ENCODE measurements at places on chromosomes 5 and 9. TPM values are rescaled to one million over a fixed set of nuclear protein-coding genes. Genes with fewer than 3 reads are reported as not detected.

PCDHA9 gene
- 0.34 TPM for total RNA-seq

PRDM9 gene
- total RNA-seq, result not detected

F2RL1 gene
- 16.8 TPM for total RNA-seq

DDX4 gene
- not detected for total RNA-seq

TMEFF1 gene
- total RNA-seq, result not detected

PCDHA5 gene
- 0.49 TPM for total RNA-seq

ARHGEF39 gene
- total RNA-seq, result 1.0 TPM

FUT7 gene
- total RNA-seq, result not detected

FOXD1 gene
- 1.1 TPM for total RNA-seq

SPINK7 gene
- not detected for total RNA-seq

NOP16 gene
- total RNA-seq, result 26.6 TPM

ANXA2R gene
- 4.4 TPM for total RNA-seq

ZNF879 gene
- 4.1 TPM for total RNA-seq

SLC6A3 gene
- total RNA-seq, result 0.57 TPM

FBP1 gene
- total RNA-seq, result 231 TPM

SHOC1 gene
- 0.16 TPM for total RNA-seq

DNA sequence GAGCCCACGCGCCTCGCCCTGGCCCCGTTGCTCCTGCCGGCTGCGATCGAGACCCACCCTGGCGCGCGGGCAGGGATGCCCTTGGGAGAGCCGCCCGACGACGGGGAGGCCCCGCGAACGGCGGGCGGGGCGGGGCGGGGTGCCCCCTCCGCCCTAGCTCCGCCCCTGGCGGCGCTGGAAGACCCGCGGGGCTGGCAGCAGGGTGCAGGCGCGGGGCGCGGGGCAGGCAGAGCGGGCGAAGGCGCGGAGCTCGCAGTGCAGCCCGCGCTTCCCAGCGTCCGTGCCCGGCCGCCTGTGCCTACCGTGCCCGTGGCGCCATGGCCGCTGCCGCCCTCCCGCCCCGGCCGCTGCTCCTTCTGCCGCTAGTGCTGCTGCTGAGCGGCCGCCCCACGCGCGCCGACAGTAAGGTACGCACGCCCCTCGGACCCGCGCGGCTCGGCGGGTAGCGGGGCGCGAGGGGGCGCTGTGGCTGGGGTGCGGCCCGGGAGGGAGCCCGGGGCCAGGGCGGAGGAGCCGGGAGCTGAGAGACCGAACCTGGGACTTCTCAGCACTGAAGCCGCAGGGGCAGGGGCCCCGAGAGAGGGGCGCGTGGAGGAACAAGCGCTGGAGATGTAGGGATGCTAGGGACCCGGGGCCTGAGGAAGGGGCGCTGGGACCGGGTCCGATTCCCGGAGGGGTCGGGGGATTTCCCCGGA lies at the start of gene OLFML2A:
TSS of gene OLFML2A (plus strand) at position 180 of the 695 bp plus-strand sequence. CDS start at position 318, 138 bp downstream.
- no peak for DNase-seq

- DNase-seq, result no peak
These were observed 52.3 kb upstream of the CTSL start for GRCh38 chr9:87673446-87674120.

GRCh38 chr5:115685490-115685889 lies 59.7 kb upstream of the TMED7 start:
- DNase-seq, result no peak

- no peak for DNase-seq
These were observed 266.1 kb downstream of the SMARCA2 start for GRCh38 chr9:2281031-2281802.

DNA sequence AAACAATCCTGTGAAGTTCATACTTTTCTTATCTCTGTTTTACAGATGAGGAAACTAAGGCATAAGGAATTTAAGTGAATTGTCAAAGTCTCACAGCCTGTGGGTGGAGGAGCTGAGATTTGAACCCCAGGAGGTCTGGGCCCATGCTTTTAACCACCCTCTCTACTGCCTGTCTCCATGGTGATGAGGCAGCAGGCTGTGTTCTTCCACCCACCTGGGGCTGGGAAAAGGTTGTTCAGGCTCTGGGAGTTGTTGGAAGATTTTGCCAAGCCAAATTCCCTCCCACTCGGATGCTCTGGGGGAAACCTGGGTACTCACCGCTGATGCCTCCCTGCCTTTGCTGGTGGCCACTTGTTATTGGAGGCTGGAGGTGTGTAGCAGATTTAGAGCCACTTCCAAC lies 18.3 kb upstream of the SYNPO start:
- DNase-seq, result no peak

DNA sequence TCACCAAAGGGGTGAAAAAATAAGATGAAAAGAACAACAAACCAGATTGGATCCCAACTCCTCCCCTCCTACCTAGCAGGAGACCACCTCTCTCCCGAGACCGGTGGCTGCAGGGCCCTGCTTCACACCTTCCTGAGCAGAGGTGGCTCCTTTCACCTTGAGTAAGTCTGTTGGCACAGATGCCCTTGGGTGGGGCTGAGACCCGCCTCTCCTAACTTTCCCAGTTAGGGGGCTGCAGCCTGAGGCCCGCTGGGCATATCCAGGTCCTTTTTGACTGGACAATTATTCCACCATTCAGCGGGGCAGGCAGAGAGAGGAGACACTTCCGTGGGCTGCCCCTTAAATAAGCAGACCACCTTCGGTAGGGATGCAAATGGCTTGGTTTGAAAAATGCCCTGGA lies 1.3 kb downstream of the SLC25A48 start:
- peak; percentile 33 for DNase-seq

- DNase-seq, result no peak
These were observed 76.2 kb upstream of the ANKRD55 start for GRCh38 chr5:56309262-56309826.

GRCh38 chr5:35248843-35249780 lies 18.8 kb upstream of the PRLR start:
- no peak for DNase-seq

- no peak for DNase-seq
These were observed 22.7 kb downstream of the AGXT2 start for GRCh38 chr5:35024911-35025510.

DNA sequence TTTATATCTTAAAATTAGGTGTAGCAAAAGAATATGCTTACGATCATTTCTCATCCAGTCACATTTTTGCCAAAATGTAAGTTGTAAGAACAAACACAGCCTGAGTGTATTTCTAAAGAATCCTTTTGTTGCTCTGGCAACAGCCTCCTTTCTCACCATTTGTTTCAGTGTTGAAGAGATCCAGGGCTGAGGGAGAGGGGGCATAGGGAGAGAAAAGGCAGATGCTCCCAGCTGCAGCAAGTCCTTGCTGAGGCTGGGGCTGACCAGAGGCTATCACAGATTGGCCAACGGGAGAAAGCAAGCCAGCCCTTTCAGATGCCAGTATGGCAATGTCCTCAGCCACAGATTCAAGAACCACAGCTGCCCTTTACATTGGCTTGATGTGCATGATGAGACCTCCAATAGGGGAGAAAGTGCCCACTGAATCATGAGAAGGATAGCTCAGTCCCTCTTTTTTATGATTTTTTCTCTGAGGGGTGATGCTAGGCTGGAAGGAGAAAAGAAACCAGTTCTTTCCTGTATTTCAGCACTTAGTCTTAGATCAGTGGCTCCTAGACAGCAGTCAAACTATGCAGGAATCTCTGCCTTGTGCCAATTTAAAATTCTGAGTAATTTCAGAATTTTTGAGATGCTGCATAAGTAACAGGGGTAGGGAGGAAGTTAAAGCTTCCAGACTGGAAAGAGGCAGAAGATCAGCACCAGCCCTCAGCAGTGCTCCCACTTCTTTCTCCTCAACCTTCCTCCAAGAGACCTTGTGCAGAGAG lies 142.1 kb downstream of the LHFPL2 start:
- DNase-seq, result no peak

GRCh38 chr5:56105511-56106291 lies 110.9 kb upstream of the IL6ST start:
- no peak for DNase-seq

DNA sequence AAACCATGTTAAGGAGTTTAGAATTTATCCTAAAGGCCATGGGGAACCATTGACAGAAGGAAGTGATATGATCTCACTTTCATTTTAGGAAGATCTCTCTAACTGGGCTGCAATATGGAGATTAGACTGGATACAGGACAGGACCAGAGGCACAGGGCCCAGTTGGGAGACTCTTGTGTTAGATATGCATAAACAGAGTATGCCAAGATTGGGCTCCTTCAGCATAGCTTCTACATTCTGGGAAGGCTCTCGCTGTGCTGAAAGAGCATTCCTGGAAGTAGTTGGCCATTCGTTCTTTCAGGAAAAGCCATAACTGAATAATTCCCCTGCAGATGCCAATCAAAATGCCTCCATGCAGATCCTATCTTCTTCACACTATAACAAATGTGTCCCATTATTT lies 204.5 kb downstream of the CWC27 start:
- DNase-seq, result no peak

GRCh38 chr5:176817841-176818377 lies 7.5 kb downstream of the UNC5A start:
- DNase-seq, result no peak

GRCh38 chr5:173720953-173721600 lies 104.6 kb upstream of the BOD1 start:
- DNase-seq, result no peak

GRCh38 chr9:112308588-112308987 lies 24.8 kb downstream of the PTBP3 start:
- no peak for DNase-seq

DNA sequence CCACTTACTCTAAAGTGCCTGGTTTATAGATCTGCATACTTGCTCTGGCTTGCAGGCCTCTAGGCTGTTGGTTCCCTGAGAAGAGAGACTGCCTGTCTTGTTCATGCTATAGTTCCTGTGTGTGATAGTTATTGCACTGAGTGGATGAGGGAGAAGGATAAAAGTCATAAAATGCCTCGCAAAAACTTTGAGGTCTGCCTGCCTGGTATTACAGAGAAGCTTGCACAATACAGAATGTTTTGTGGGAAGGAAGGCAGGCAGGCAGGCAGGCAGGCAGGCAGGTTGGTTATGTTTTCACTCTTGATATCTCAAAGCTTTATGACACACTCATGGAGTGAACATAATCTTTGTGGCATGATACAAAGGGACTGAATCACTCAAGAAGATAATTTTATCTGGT lies 287.1 kb downstream of the SLIT3 start:
- DNase-seq, result no peak

DNA sequence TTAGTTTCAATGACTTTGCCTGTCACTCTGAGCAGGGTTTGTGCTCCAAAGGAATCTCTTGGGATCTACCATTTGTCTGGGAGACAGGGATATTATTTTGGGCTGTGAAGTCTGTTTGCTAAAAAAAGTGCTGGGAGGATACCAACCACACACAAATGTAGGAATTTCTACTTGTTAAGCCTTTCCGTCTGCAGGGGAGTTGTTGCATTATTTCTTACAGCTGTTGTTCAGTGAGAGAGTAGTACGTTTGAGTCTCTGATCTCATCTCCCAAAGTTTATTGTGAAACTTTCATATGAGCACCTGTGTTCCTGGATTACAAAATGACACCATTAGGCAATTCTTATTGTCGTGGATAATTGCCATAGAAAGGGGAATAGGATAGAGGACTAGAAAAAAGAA lies 78.3 kb upstream of the SEMA6A start:
- no peak for DNase-seq

- DNase-seq, result no peak
These were observed 657.9 kb upstream of the ST8SIA4 start for GRCh38 chr5:101561018-101561417.

- no peak for DNase-seq
These were observed 592 bp downstream of the TUBB4B start for GRCh38 chr9:137241490-137242268.

DNA sequence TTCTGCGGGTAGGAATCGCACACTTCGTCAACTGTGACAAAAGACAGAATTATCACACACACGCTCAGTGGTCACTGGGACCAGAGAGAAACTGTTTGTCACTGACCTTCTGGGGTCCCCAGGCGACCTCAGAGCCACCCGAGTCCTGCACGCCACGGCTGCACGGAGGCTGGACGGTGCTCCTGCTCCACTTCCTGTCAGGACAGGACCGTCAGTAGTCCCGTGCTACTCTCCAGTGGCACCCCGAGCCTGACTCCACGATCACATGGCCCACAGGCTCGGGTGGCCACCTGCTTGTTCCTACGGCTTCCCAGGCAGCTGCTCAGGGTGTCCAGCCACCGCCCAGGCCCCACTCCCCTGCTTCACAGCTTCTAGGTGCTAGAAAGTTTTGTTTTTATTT lies 17.9 kb downstream of the MRNIP start:
- no peak for DNase-seq

- DNase-seq, result no peak
These were observed 197.0 kb downstream of the DRD1 start for GRCh38 chr5:175246889-175247520.

DNA sequence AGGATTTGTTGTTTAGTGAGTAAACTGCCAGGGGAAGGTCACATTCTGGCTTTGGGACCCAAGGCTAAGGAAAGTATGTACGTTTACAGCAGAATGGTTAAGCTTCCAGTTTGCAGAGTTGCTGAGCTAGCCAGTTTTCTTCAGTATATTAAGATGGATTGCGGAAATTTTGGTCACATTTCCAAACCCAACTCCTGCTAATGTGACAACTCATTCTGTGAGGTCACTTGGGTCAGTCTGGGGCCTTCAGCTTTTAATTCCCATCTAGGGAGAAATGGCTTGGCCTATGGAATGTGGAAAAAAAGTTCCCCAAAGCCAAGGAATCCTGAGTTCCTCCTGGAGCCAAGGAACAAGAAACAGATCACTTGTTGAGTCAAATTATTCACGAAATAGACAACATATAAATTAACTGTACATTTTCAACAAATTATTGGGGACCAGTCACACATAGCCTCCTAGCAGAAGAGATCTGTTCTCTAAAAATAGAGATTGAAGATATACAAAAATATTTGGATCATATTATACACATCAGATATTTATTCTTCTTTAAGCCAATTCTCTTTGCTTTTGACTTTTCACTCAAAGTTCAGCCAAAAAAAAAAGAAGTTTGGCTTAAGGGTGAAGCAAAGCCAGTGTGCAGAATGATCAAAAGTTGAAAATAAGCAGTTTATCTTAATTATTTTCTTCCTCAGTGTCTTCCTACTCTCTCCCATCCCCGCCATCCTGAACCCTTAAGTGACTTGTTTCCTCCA lies 8.8 kb downstream of the KCNV2 start:
- no peak for DNase-seq

DNA sequence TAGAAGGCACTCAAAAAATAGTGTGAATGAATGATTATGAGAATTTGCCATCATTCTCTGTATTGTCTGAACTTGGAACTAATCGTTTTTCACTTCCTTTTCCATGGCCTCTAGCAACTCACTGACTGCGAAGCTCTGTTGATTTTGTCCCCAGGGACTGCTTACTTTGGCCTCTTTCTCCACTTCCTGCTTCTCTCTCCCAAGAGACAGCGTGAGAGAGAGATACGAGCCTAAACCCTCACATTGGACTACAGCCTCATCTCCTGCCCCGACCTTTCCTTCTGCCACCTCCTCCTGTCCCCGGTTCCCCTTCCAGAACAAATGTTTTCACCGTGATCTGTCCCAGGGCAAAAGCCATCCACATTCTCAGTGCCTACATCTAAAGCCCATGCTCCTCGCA lies 300.8 kb upstream of the PANK3 start:
- no peak for DNase-seq

GRCh38 chr5:66875315-66875714 lies 279.1 kb downstream of the MAST4 start:
- DNase-seq, result no peak
